ENCODE measurements at places on chromosomes 3 and 15.

DNA sequence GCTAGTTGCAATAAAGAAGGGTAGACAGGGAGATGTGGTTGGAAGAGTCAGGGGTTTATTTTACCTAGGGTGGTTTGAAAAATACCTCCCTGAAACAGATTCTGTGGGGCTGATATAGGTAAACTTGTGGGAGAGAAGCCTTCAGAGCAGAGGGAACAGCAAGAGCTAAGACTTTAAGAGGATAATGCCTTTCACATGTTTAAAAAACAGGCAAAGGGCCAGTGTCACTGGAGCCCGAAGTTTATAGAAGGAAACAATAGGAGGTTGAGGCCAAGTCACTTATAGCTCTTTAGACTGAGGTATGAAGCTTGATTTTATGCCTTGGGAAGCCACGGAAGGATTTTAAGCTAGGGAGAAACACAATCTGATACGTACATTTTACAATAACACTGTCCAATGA, 448.7 kb downstream of the TAFA4 start:
- no peak for DNase-seq

- no peak for DNase-seq
Measured at GRCh38 chr3:99857278-99857677, 39.6 kb downstream of the CMSS1 start.

DNA sequence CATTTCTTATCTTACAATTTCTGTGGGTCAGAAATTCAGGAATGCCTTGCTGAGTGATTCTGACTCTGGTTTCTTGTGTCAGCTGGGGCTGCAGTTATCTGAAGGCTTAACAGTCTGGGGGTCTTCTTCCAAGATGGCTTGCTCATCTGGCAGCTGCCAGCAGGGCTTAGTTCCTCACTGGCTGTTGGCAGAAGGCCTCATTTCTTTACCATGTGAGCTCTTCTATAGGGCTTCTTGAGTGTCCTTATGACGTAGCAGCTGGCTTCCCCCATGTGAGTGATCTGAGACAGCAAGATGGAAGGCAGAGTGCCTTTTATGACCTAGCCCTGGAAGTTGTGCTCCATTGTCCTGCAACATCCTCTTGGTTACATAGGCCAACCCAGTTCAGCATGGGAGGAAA, 82.0 kb upstream of the PDZRN3 start:
- no peak for DNase-seq

- DNase-seq = no peak
Measured at GRCh38 chr3:64685331-64685799, 2.4 kb downstream of the ADAMTS9 start.

GRCh38 chr3:110955301-110955880, 116.2 kb upstream of the NECTIN3 start:
- no peak for DNase-seq

DNA sequence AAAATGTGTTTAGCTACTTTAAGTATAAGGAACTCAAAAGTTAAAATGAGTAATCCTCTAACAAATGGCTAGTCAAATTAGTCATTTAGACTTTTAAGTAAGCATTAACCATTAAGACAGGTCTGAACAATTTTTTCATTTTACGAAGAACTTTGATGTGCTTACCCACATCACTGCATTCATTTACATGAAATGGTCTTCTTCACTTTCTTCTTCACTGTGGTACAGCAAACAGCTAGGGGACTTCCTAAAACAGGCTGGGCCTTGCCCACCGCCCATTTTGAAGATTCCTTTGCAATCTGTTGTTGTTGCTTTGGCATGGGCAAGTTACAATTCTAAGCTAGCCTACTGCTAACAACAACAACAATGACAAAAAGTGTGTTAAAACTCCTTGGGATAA, 67.4 kb downstream of the CBLB start:
- no peak for DNase-seq

DNA sequence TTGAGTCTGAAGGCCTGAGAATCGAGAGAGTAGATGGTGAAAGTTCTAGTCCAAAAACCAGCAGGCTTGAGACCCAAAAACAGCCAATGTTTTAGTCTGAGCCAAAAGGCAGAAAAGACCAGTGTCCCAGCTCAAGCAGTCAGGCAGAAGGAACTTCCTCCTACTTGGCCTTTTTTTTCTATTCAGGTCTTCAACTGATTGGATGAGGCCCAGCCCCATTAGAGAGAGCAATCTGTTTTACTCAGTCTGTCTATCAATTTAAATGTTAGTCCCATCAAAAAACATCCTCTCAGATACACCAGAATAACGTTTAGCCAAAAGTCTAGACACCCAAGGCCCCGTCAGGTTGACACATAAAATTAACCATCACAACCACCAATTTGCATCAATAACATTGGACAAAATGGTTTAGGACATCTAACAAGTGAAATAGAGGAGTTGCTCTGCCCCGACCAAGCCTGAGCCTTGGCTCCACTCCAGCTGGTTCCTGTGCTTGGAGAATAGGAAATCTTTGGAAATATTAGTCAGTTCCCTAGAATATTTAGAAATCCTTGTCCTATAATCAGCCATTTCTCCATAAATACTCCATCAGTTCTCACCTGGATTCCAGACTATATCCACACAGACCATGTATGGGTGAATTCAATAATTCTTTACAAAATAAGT, 51.4 kb upstream of the LIPC start:
- DNase-seq = no peak

GRCh38 chr3:160810362-160811236, 54.6 kb downstream of the PPM1L start:
- no peak for DNase-seq

DNA sequence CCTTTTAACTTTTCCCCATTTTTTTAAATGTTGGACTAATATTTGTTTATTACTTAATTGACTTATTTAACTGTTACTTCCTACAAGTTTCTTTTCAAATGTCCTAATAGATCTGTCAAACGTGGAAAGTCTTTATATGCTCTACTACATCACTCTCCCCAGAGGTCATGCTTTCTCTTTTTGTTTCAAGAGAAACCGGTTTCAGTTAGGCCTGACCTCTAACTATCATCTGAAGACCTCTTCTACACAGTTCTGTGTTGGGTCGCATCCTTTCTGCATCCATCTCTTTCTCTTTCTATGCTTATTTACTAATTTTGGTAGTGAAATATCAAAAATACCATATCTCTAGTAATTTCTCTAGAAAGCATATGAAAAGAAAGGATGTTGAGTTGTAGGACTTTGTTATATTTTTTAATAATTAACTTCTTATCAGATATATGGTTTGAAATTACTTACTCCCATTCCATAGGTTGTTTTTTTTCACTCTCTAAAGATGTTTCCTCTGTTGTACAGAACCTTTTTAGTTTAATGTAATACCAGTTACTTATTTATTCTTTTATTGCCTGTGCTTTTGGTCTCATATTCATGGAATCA, 781.2 kb upstream of the ARPP21 start:
- no peak for DNase-seq

DNA sequence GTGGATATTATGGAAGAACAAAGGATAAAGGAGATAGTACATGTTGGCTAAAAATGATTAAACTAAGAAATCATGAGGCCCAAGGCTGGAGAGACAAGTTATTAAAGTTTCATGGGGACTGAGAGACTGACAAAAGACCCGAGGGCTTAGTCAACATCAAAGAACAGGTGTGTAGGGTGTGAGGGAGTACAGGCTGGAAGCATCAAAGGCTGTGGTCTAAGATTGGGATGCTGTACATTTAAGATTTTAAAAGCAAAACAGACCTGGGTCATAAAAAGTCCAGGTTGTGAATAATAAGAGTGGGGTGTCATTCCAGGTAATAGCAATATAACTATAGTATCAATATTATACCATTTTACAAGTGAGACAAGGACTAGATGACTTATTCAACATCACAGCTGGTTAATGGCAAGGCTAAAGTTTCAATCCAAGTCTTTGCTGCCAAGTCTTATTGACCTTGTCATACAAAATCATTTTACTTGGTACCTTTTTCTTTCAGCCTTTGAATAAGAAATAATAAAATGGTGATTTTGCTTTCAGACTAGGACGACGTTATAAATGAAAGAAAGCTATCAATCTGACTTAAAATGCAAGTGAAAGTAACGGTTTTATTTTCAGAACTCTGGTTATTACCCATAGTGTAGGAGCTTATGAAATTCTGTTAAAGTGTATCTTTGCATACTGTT, 211.6 kb downstream of the TNIK start:
- no peak for DNase-seq

- no peak for DNase-seq
Measured at GRCh38 chr3:184574515-184575417, 13.2 kb downstream of the EPHB3 start.

DNA sequence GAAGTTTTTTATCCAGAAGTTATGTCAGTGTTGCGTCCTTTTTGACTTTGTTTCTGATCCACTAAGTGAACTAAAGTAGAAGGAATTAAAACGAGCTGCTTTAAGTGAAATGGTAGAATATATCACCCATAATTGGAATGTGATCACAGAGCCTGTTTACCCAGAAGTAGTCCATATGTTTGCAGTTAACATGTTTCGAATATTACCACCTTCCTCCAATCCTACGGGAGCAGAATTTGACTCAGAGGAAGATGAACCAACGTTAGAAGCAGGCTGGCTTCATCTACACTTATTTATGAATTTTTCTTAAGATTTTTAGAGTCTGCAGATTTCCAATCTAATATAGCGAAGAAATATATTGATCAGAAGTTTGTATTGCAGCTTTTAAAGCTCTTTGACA, 57.6 kb downstream of the DNAH1 start:
- no peak for DNase-seq

DNA sequence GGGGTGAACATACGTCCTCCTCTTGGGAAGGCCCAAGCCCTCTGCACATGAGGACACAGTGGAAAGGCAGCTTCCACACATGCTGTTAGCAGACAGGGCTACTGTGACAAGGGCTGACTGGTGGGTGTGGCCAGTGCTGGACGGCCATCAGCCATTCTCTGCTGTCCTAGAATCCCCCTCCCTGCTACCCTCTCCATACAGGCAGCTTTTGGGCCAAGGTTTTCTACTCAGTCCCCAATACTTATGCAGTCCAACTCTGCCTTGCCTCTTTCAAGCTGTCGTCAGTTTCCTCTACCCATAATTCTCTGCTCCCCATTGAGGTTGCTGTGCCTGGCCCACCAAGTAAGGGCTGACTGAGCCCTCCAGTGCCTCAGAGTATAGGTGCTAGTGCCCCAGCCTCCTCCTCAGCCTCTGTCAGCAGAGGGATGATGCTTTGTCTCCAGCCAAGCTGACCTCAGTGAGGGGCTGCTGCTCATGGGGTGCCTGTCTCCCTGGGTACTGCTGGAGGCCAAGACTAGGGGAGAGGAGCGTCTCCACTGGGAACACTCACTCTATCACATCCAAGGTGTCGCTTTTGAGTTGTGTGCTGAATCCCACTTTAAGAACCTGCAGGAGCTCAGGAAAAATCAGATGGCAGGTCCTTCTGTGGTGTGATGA, 2.8 kb downstream of the LOXL1 start:
- no peak for DNase-seq

- no peak for DNase-seq
Measured at GRCh38 chr3:150372722-150373121, 35.4 kb upstream of the TSC22D2 start.

GRCh38 chr3:138356730-138357405, 8.5 kb downstream of the MRAS start:
- DNase-seq = no peak

- DNase-seq = no peak
Measured at GRCh38 chr3:128282380-128283196, 129.3 kb downstream of the EEFSEC start.

DNA sequence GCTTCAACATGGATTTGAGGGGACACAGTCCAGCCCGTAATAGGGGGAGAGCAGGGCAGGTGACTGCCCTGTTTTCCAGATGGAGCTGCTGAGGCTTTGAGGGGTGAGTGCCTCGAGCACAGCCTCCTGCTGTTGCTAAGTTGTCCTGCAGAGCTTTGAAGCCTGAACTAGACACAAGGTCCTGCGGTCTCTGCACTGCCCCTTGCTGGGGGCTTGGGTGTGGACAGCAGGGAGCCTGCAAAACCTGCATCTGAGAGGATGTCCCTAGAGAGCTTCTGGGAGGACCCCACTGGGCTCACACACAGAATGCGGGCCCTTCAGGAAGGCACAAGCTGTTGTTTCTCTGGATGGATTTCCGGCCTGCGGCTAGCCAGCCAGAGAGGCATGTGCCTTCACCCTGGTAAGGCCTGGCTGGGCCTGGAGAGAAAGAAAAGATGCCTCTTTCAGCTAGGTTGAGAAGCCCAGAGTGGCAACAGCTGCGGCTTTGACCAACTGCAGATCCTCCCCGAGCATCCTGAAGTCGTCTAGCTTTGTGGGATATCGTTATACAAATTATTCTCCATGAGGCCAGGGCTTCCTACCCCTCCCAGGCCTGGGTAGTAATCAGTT, 226.2 kb downstream of the SLCO3A1 start:
- DNase-seq = no peak

GRCh38 chr3:56137415-56137814, 330.9 kb downstream of the ERC2 start:
- no peak for DNase-seq

DNA sequence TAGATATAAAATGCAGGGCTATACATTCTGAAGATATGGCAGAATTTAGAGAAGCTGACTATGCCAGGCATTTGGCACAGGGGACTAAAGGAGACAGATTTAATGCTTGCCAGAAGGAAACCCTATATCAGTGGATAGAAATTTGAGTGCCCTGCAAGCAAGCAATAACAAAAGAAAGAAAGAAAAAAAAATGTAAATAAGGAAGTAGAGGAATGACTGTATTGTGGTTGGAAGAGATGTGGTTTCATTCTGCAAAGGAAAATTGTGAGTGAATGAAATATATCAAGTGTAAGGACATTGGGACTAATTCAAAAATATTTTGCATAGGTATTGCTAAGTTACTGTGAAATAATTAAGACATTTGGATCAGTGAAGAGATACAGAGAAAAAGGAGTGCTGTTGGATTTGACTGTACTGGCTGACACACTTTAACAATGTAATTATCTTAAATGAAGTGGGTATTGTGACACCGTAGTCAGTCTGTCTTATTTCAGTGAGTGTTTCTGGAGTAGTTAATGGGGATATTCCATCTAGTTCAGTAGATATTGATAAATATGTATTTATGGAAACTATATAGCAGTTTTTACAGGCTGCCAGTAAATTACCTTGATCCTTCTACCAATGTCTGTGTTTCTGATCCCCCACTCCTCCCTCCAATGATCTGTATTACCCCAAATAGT, 418.2 kb downstream of the CNTN4 start:
- no peak for DNase-seq

DNA sequence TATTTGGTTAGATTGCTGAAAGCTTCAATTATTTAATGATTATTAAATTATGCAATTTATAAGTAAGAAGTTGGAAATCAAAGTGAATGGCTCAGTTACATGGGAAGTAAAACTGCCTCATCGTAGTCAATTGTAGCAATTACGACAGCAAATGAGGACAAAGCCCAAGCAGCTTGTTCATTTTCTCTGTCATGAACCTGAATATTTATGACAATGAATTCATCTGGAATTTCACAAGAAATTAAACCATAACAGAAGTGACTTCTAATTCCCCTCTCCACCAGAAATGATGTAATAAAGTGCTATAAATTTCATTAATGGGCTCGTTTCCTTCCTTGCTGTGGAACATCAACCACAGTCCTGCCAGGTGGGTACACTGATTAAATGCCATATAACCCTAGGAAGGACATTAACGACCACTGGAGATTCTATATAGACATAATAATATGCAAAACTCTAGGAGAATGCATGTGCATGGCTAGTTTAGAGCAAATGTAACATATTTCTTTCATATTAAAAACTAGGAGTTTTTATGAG, 273.8 kb upstream of the DCBLD2 start:
- DNase-seq = no peak
